Tibial nerve (tissue), 4 donors: ENCODE measurements at places on chromosomes 3 and 15.

DNA sequence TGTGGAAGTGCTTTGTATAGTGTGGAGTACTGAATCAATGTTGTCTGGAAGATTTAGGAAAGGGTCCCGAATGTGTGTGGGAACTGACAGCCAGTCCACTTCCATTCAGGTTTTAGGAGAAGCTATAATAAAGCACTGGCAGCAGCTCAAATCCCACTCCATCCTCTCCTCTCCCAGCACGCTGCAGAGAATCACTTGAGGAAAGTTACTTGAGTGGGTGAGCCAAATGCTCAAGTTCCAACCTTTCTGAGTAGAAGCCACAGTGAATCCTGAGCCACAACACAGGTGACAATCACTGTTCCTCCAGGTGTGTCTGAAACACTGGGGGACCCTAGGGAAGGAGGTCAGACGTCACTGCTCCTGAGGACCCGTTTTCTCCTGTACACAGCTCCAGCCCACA is 106.5 kb downstream of the TIGIT start:
- no peak for DNase-seq

DNA sequence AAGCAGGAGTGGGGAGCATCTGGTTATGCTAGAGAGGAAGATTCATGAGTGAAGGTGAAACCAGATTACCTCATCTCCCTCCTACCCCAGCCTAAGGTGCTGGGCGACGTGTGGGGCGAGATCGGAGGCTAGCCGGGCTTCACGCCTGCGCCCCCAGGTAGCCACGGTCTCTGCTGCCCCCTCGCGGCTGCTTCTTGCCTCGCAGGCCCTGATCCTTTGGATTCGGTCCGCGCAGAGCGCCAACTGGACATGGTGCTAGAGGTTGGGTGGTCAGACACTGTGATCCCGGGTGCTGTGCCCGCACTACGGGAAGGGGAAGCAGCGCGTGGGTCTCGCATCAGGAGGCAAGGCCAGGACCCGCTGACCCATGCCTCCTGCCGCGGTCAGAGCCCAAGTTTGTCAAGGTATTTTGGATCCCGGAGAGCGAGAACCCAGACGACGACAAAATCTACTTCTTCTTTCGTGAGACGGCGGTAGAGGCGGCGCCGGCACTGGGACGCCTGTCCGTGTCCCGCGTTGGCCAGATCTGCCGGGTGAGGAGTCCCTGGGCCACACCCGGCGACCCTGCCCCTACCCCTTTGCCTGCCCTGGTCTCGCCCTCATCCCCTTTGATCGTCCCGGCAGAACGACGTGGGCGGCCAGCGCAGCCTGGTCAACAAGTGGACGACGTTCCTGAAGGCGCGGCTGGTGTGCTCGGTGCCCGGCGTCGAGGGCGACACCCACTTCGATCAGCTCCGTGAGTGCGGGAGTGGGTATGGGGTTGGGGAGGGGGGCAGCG is 4.2 kb downstream of the SEMA3B start:
- DNase-seq: peak; percentile 85

DNA sequence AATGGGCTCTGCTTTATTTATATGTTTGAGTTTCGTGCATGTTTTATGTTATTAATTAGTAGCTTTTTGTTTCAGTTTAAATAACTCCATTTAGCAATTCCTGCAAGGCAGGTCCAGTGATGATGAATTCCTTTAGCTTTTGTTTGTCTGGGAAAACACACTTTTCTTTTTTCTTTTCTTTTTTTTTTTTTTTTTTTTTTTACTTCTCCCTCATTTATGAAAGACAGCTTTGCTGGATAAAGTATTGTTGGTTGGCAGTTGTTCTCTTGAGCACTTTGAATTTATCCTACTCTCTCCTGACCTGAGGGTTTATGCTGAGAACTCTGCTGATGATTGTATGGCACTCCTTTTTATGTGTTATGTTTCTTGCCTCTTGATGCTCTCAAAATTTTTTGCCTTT is 35.7 kb downstream of the TMEM39A start:
- DNase-seq: no peak

GRCh38 chr3:60758171-60758570 is 493.1 kb downstream of the FHIT start:
- no peak for DNase-seq

GRCh38 chr3:157101486-157101885 is 58.5 kb downstream of the CCNL1 start:
- DNase-seq: no peak

DNA sequence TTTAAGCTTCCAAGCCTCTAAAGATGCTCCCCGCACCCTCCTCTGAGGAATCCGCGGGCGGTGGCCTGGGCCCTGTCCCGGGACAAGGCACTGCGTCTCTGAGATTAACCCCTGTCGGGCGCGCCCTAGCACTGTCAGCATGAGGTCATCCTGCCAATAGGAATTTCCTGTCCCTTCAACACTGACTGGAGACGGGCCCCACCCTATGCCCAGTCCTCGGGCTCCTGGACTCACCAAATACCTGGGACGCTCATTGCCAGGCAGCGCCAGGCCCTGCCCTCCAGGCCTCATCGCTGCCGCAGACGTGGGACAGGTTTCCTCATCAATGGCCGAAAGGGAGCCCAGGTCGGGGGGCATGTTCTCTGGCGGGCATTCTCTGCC is 67.6 kb upstream of the SH3GL3 start:
- DNase-seq: no peak

DNA sequence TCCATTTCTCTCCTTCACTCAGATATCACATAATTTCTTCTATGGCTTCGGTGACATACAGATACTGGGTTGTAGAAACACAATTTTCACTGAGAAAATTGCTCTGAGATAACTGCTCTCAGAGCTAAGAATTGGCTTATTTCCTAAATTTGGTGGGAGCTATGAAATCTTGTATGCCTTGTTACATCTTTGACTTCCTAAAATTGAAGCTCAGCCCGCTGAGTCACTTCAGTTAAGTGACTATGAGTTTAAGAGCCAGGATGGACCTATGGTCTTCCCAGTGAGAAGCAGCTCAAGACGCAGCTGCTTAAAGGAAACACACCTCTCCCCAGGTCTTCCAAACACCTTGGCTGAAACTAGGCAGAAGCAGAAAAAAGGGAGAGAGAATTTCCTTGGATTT is 56.4 kb downstream of the EFHB start:
- no peak for DNase-seq
